Fibroblast of the aortic adventitia (primary cell): ENCODE measurements at places on chromosomes 3 and 15. TPM values are rescaled to one million over a fixed set of nuclear protein-coding genes. Genes with fewer than 3 reads are reported as not detected.

DNA sequence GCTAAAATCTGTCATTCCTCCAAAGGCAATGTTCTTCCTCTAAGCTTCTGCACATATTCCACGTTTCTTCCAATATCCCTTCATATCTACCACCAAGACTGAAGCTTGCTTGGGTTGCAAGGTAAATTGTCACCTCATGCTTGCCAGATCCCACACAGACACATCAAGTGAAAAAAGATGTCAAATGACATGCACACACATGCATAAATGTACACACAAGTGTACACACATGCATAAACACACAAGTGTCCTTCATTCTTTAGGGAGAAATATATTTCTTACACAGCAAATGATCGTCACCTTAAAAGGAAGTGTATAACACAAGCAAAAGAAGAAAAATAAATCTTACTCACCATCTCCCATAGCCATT, 59.4 kb downstream of the CLASP2 start:
- DNase-seq = peak; percentile 6

- no peak for DNase-seq
Observed at GRCh38 chr3:66181764-66182163, 39.0 kb upstream of the SLC25A26 start.

DNA sequence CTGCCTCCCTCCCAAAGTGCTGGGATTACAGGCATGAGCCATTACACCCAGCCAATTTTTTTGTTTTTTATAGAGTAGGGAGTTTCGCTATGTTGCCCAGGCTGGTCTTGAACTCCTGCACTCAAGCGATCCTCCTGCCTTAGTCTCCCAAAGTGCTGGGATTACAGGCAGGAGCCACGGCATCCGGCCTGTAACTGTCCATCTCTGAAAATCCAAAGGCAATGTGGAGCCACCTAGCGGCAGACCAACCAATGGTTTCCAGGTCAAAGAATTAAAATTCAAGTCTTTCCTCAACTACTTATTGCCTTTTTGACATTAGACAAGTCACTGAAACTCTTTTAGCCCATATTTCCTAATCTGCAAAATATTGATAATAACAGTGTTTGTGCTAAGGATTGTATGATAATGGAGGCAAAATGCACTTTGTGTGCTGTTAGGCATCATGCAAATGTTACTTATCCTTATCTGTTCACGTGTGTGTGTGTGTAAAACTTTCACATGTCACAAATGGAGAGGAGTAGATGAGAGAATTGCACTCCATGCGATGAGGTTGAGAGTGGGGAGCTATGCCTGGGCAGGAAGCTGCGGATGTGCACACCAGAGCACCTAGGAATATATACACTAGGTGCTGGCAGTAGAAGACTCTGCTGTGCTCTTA, 48.7 kb downstream of the COL8A1 start:
- peak; percentile 82 for DNase-seq

- peak; percentile 77 for DNase-seq
Observed at GRCh38 chr15:67101911-67102598, 36.7 kb downstream of the SMAD3 start.

DNA sequence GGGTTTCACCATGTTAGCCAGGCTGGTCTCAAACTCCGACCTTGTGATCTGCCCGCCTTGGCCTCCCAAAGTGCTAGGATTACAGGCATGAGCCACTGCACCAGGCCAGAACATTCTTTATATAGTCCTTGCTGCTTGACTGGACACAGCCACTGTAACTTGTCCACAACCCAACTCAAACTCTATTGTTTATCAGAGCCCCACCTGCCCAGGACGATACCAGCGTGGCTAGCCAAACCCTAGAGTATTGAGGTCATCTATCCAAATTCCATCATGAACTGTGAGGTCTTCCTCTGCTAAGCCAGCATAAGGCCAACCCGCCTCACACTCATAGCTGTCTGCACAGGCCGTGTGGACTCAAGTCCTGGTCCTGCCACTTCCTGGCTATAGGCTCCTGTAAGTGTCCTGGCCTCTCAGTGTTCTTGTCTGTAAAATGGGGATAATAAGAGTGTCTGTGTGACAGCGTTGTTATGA, 63.9 kb downstream of the DAPK2 start:
- no peak for DNase-seq

GRCh38 chr15:48087844-48088243, 32.9 kb upstream of the SLC24A5 start:
- DNase-seq = no peak

GRCh38 chr3:67382536-67382935, 271.9 kb downstream of the SUCLG2 start:
- peak; percentile 43 for DNase-seq

- DNase-seq = no peak
Observed at GRCh38 chr15:26623071-26623470, 149.8 kb downstream of the GABRB3 start.

DNA sequence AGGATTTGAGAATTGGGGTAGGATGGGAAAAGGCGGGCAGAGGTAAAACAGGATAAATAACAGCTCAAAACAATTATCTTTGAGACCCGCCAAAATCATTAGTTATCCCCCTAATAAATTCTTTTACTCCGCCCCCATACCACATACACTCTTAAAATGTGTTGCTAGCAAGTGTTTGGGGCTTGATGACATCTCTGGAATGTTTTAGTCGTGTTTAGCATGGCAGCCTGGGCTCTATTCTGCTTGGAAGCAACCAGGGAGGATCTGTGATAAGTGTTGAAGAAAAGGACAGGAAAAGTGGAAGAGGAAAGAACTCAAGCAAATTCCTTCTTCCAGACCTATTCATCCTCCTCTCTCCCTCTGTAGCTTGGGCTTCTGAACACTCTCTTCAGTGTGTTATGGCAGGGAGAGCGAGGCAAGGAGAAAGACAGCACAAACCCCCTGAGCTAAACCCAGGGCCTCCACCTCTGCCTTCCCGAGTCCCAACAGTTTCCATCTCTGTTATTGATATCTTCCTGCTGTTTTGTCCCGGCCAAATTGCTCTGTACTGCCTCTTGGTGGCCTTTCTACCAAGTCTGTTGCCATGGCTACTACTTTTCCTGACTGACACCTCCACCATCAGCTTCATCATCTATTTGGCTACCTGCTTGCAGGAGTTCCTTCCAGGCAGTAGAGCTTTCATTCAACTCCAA, 135.8 kb downstream of the RPL22L1 start:
- no peak for DNase-seq

DNA sequence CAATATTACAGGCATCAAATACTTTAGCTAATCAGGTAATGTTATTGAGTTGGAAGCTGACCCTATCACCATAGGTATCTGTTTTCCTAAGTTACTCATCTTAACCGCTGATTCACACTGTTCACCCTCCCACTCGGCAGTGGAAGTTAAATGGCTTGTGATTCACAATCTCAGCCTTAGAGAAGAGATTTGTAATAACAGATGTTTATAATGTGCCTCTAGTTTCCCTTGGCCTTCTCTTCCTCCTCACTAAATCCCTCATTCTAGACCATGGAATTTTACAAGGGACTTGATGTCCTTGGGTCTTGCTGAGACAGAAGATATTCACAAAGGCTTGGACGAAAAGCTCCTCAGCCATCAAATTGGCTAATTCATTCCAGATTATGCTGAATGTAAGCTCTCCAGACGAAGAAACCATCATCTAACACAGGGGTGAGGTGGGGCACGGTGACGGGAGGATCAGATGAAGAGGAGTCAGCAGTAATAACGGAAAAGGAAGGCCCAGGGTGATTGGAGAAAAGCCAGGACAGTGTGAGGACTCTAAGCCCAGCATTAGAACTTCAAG, 931.7 kb downstream of the MCTP2 start:
- DNase-seq = peak; percentile 8

Gene SLITRK3
- total RNA-seq = not detected in 2 replicates

GRCh38 chr3:7813365-7813764, 688.3 kb upstream of the LMCD1 start:
- DNase-seq = no peak

DNA sequence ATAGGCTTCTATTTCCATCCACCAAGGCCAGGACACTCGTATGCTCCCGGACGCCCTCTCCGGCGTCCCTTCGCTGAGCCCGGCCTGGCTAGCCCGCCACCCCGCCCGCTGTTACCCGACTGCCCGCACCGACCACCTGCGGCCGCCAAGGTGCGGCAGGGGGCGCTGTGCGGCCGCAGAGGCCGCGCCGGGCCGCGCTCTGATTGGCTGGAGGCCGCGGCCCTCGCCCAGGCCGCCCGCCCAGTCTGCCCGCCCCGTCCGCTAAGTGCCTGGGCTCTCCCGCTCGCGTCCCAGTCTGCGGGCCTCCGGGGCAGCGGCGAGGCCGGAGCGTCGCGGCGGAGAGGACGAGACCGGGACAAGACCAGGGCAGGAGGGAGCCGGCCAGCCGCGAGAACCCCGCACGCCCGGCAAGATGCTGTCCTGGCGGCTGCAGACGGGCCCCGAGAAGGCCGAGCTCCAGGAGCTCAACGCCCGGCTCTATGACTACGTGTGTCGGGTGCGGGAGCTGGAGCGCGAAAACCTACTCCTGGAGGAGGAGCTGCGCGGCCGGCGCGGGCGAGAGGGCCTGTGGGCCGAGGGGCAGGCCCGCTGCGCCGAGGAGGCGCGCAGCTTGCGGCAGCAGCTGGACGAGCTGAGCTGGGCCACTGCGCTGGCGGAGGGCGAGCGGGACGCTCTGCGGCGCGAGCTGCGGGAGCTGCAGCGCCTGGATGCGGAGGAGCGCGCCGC, at the start of gene SYNM:
Gene SYNM (plus strand): TSS at position 293 of the 726 bp plus-strand sequence. CDS start 120 bp downstream, at position 413.
- DNase-seq = peak; percentile 56

- no peak for DNase-seq
Observed at GRCh38 chr3:13582366-13583250, 33.7 kb downstream of the FBLN2 start.

- DNase-seq = no peak
Observed at GRCh38 chr3:108053483-108053882, 37.3 kb downstream of the CD47 start.

GRCh38 chr15:23897531-23897930, 210.4 kb upstream of the NDN start:
- no peak for DNase-seq

DNA sequence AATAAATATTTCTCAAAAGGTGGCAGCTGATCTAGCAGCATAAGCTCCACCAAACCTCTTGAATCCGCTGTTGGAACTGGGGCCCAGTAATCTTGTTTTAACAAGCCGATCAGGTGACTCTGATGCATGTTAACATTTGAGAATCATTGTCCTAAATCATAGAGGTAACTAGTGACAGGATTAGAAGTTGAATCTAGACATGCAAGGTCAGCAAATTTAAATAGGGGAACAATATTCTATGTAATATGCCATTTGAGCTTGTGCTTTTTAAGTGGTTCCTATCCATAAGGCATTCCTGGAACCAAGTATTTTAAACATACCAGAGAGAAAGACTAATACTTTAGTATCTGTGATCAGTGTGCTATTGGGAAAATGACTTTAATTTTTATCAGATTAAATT, 412.8 kb downstream of the PYDC2 start:
- DNase-seq = no peak

- no peak for DNase-seq
Observed at GRCh38 chr3:18512007-18512406, 86.9 kb upstream of the SATB1 start.

Gene ATP10A
- 4.4 and 5.8 TPM in 2 replicates for total RNA-seq

DNA sequence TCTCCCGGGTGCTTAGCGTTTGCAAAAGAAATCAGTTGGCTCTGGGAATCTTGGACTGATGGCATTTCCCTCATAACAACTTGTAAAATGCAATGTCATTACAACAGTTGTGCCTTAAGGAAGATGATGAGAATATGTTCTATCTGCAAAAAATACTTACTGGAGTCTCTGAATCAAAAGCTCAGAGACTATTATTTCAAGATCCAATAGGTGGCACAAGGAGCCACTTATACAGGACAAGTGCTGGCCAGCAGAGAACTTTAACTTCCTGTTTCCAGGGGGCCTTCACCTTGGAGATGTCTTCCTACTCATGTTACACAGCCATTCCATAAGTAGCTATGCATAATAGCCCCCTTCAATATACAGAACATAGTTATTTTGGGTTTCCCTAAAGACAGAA, 8.9 kb upstream of the RPS27L start:
- no peak for DNase-seq

Gene TMEM108
- not detected in 2 replicates for total RNA-seq

GRCh38 chr15:57100136-57100539, 181.7 kb downstream of the TCF12 start:
- DNase-seq = no peak

- DNase-seq = no peak
Observed at GRCh38 chr15:51265037-51265555, 73.3 kb downstream of the CYP19A1 start.

- DNase-seq = no peak
Observed at GRCh38 chr15:49832511-49832910, 211.7 kb downstream of the DTWD1 start.

- no peak for DNase-seq
Observed at GRCh38 chr15:80866936-80867335, 87.8 kb downstream of the CEMIP start.

- no peak for DNase-seq
Observed at GRCh38 chr3:190119461-190120268, 1.0 kb downstream of the P3H2 start.

GRCh38 chr15:58074452-58074851, 8.9 kb upstream of the ALDH1A2 start:
- no peak for DNase-seq

- DNase-seq = no peak
Observed at GRCh38 chr15:73105064-73105463, 52.8 kb downstream of the NEO1 start.

DNA sequence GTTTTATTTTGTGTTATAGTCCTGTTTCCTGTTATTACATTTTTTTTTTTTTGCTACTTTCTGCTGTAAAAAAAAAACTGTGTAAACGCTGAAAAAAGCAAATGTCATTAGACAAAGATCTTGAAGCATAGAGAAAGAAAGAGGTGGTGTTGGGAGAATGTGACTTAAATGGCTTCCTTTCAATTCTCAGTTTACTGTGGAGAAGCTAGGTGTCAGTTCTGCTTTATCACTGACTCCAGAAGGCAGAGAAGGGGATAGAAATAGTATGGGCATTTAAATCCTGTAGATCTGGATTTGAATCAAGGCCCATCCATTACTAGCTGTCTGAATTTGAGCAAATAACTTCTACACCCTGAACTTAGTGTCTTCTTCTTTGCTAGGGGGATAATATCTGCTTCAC, 23.0 kb downstream of the PPM1L start:
- no peak for DNase-seq

- DNase-seq = no peak
Observed at GRCh38 chr3:70532806-70533205, 220.4 kb upstream of the MDFIC2 start.

DNA sequence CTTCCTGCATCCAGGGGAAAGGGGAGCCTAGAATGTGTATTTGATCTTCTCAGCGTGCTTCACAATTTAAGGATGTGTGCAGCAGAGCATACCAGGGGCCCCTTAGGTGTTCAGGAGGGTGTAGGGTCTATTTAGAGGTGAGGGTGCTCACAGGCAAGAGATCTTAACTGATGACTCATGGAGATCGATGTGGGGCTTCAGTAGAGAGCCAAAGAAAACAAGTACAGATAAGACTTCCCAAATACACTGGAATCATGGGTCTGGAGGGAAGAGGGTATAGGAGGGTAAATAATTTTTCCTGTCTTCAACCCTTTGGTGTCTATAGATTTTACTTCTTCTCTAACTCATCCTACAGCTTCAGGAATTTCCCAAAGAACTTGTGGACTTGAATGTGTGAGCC, 170.2 kb upstream of the LRRC3B start:
- DNase-seq = no peak
